ENCODE measurements at places on chromosomes 6 and 20.

DNA sequence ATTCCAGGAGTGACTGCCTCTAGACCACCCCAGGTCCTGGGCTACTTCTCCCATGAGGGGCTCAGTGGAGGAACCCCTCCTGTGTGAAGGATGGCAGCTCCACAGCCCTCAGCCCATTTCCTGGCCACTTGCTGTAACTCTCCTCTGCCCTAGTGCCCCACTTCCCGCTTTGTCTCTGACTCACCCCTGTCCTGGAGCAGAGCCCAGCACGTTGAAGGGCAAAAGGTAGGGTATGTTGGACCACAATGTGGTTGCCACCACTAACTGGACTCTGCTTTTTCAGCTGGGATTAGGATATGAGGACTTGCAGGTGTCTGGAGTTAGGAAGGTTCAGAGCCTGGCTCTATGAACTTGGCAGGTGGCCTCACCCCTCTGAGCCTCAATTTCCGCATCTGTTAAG, 2.4 kb downstream of the MYBL2 start:
- DNase-seq: no peak

DNA sequence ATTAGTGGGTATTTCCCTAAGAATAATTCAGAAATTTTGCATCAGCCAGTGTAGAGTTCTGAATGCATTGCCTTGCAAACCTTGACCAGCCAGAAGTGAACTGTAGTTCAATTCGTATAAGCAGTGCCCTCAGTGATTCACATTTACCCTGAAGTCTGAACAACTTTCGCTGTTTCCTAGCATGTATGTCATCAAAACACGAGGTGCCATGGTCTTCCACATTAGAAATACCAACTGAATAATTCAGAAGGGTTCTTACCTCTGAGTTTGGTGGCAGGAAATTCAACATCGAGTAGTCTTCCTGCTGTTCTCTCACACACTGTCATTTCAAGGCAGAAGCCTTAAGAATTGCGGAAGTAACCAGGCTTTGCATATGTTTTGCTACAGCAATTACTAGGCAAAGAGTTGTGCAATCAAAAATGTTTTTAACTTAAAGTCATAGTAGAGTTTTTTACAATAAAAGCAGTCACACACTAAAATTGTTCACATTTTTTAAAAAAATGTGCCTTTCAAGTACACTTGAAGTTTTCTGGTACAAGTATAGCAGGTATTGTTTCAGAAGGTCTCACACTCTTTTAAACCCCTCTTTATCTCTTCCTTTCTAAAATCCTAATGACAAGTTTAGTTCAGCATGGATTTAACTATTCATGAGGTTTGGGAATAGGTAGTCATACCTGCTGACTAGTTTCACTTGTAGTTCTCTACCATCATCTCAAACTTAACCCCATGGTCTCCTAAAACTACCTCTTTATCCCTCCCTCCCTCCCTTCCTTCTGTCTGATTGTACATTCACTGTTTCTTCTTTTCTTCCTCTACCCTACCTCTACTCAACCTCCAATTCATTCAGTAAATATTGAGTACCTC, 118.3 kb downstream of the STXBP5 start:
- DNase-seq: no peak

- no peak for DNase-seq
Observed at GRCh38 chr6:136007345-136007744, 155.8 kb downstream of the PDE7B start.

GRCh38 chr20:6956056-6956455, 188.6 kb downstream of the BMP2 start:
- no peak for DNase-seq

DNA sequence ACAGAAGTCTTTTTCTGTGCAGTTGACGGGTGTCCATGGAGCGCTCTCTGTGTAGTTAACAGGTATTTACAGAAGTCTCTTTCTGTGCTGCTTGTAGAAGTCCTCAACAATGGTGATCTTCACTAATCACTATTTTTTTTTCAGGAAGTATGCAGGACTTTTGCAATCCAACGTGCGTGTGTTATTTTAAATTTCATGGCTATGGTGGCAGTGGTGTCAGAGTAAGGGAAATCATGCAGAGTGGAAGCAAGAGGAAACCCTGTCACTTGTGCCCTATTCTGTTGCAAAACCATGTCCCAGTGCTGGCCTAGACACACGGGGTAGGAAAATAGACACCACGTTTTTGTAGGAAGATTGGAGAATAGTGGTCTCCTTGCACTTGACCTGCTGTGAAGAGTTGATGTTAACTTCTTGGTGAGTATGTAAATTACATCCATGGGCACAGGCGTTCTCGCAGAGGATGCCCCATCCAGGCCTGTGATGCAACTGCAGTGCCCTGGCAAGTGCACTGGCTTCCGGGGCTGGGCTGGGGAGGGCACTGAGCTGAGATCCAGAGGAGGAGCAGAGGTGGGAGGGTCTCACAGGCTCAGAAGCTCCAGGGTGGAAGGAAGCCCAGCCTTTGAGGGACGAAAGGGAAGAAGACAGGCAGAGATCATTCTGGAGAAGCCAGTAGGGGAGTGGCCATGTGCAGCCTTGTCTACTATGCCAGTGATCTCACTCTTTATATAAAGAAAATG, 146.5 kb downstream of the SYCP2 start:
- no peak for DNase-seq

GRCh38 chr20:401682-402495, 6.2 kb upstream of the RBCK1 start:
- no peak for DNase-seq

- DNase-seq: no peak
Observed at GRCh38 chr6:11631008-11631407, 93.5 kb downstream of the TMEM170B start.

DNA sequence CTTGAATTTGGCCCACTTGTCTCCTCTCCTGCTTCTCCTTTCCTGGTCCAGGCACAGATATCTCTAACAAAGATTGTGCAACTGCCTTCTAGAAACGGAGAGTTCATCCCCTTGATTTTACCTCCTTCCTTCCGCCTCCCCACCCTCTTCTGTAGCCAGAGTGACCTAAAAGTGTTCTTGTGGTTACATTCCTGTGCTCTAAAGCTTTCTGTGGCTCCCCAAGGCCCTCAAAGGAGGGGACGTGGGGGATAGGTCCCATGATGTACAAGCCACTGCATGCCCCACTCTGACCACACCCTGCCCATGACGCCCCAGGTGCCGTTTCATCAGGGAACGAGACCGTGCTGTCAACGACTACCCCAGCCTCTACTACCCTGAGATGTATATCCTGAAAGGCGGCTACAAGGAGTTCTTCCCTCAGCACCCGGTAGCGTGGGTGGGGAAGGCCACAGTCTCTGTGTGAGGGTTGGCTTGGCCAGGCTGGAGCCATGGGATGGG, 8.2 kb downstream of the CDC25B start:
- no peak for DNase-seq

GRCh38 chr20:9409981-9410380, 104.4 kb upstream of the LAMP5 start:
- no peak for DNase-seq

DNA sequence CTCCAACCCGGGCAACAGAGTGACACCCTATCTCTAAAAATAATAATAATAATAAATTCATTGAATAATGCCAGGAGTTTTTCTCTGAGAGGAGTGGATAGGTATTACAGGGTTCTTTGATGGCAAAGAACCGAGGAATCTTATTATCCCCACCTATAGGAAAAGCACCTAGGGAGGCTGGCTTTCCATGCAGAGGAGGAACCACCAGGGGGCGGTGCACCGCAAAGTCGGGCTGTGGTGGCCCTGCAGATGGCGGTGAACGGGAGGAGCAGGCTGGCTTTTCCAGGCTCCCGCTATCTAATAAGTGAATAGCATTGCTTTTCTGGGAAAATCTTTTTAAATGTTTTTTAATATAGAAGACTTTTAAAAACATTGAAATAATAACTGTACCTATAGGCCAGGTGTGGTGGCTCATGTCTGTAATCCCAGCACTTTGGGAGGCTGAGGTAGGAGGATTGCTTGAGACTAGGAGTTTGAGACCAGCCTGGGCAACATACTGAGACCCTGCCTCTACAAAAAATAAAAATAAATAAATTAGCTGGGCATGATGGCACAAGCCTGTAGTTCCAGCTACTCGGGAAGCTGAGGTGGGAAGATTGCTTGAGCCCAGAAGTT, 864.2 kb downstream of the KIF16B start:
- no peak for DNase-seq

DNA sequence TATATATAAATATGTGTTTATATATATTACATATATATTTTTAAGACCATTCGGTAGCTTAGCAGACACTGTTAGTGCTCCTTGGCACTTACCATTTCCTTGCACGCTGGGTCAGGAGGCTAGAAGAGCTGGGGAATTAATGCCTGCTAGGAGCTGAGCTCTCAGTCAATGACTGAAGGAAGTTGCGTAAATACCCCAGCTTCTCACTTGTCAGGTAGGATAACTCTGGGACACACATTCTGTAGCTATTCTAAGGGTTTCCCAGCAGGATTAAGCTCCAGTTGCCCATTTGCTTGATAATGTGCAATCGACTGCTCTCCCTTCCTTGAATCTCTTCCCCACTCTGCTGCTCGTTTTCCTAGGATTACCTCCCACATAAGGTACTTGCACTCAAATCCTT, 15.7 kb upstream of the DNAAF9 start:
- DNase-seq: no peak

DNA sequence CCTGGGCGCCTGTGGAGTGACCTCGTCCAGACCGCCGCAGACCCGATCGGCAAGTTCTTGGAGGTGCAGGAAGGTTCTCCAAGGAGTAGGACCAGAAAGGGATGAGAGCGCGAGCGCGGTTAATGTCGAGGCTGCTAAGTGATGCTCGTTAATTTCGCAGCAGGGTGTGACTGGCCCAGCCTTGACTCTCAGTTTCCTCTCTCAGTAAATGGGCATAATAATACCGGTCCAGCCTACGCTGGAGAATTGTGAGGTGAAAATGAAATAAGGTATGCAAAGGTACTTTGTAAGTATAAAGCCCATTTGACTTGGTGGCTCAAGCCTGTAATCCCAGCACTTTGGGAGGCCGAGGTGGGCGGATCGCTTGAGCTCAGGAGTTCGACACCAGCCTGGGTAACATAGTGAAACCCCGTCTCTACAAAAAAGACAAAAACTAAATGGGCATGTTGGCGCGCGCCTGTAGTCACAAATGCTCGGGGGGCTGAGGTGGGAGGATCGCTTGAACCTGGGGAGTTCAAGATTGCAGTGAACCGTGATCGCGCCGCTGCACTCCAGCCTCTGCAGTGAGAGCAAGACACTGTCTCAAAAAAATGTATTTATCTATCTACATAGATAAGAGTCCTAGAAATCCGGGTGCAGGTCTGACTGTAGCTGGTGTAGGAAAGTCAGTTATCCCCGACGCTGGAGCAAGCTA, 634 bp upstream of the BTBD9 start:
- DNase-seq: no peak

- peak; percentile 84 for DNase-seq
Observed at GRCh38 chr20:12171923-12172524, 254.3 kb downstream of the BTBD3 start.

- no peak for DNase-seq
Observed at GRCh38 chr20:44034451-44034850, 119.8 kb downstream of the TOX2 start.

GRCh38 chr6:146358431-146359046, 185.1 kb upstream of the RAB32 start:
- no peak for DNase-seq

DNA sequence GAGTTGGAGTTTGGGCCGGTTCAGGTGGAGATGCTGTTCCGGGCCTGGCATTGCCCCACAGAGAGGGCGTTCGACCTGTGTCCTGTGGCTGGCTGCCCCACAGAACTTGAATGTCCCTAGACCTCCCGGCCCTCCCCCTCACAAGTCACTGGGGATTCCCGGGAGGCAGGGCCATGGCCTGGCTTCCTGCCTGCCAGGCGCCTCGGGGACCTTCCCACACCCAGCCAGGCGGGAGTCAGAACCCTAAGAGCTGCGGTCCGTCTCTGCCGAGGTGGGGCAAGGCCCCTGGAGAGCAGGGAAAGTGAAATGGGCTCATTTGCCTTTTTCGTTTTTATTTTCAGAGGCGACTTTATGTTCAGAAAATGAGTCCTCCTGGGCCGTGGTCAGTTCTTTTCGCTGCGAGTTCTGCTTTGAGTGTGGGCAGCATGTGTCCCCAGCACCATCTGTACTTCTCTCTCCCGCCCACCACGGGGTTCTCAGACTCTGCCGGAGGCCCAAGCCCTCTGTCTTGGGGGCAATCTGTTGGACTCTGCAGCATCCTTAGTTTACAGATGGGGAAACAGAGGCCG, 8.5 kb downstream of the RBM38 start:
- no peak for DNase-seq

DNA sequence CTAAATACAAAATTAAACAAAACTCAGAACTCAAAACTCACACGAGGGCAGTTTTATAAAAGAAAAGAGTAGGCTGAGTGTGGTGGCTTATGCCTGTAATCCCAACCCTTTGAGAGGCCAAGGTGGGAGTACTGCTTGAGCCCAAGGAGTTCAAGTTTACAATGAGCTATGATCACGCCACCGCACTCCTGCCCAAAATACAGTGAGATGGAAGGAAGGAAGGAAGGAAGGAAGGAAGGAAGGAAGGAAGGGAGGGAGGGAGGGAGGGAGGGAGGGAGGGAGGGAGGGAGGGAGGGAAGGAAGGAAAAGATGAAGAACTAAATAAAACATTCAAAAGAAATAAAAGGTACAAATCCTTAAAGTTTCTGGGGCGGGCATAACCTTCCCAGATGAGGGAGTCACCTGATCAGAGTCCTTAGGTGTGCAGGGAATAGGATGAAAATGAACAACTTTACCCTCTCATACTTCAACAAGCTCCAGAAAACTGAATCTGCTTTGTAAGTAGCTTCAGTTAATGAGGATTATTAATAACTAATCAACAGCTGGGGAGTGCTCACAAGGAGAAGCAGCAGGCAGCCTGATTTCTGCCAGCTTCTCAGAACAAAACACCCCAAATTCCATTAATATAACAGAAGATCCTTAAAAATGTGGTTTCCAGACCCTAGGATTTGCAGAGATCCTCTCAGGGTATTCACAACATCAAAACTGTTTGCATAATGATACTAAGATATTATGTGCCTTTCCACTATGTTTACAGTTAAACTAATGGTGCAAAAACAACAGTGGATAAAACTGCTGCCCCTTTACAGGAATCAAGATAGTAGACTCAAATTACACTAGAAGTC, 21.8 kb downstream of the LMBRD1 start:
- DNase-seq: no peak

- DNase-seq: no peak
Observed at GRCh38 chr6:92124200-92124651, 1295.1 kb downstream of the EPHA7 start.
